Stimulated activated naive B cell treated with anti-CD40 and anti-IgM and Interleukin-4, amounts not matched to agents 10 μg/mL and 1 μg/mL and 100 μg/mL, for 72 hours (primary cell): ENCODE measurements at places on chromosomes 1 and 21.

- no peak for DNase-seq
These were observed 4.5 kb upstream of the CRABP2 start for GRCh38 chr1:156709757-156710489.

- no peak for DNase-seq
These were observed 43.4 kb upstream of the KAZN start for GRCh38 chr1:14555091-14555490.

- DNase-seq, result no peak
These were observed 253.6 kb upstream of the IRF2BP2 start for GRCh38 chr1:234863551-234863971.

GRCh38 chr1:80181418-80181817 is 1174.9 kb upstream of the ADGRL4 start:
- no peak for DNase-seq

DNA sequence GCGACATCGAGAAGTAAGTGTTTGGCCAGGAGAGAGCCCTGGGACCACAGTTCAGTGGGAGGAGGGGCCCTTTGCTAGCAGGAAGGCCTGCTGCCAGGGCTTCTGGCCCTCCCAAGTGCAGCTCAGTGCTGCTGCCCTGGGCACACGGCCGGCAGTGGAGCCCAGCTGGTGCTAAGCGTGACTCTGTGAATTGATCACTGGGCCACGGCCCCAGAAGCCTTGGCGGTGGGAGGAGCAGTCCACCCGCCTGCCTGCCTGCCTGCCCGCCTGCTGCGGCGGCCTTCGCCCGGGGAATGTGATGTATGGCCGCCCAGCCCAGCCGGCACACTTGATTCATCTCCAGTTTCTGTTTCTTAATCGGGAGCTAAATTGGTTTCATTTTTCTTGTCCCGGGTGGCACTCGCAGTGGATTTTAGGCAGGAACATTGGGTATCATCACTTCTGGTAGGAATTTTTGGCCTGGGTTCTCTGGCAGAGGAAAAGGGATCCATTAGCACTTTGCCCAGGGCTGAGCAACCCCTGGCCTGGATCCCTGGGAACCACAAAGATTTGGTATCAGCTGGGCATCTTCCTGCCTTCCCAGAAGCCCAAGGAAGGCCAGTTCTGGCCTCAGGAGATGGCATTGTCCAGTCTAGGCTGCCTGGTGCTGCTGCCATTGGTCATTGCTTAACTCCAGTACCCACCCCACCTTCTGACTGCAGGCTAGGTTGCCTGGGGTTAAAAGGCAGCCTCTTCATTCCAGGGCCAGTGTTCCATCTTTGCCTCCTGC is 28.6 kb downstream of the TMEM53 start:
- no peak for DNase-seq

GRCh38 chr1:27503033-27503432 is 13.1 kb upstream of the WASF2 start:
- DNase-seq, result no peak

GRCh38 chr1:163834778-163835177 is 513.0 kb downstream of the NUF2 start:
- no peak for DNase-seq

- no peak for DNase-seq
These were observed 463.5 kb downstream of the SMYD3 start for GRCh38 chr1:246043556-246043955.

- no peak for DNase-seq
These were observed 588.1 kb upstream of the BRINP3 start for GRCh38 chr1:191065771-191066170.

DNA sequence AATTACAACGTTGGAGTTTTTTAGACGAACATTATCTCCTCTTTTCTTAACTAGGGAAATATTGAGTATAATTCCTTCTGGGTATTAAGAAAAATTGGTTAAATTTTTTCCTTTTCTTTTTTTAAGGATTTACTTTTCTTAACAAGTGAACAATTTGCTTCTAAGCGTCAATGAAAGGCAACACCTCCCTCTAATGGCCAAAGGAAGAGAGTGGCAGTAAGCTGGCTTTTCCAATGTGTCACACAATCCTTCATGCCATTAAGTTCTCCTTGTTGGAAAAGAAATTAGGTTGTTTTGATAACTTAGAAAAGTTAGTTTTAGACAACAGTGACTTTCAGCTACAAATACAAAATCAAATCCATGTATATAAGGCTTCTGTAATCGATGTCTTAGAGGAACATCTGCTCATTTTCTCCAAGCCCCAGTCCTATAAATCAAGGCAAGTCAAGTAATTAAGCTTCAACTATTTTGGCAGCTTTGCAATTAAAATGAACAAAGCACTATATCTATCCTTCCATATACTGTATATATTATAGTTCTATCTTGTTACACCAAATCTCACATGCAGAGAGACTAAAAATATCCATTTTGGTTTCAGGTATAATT is 62.8 kb downstream of the EDEM3 start:
- no peak for DNase-seq

- DNase-seq, result no peak
These were observed 40.4 kb downstream of the ITPKB start for GRCh38 chr1:226698659-226699058.

DNA sequence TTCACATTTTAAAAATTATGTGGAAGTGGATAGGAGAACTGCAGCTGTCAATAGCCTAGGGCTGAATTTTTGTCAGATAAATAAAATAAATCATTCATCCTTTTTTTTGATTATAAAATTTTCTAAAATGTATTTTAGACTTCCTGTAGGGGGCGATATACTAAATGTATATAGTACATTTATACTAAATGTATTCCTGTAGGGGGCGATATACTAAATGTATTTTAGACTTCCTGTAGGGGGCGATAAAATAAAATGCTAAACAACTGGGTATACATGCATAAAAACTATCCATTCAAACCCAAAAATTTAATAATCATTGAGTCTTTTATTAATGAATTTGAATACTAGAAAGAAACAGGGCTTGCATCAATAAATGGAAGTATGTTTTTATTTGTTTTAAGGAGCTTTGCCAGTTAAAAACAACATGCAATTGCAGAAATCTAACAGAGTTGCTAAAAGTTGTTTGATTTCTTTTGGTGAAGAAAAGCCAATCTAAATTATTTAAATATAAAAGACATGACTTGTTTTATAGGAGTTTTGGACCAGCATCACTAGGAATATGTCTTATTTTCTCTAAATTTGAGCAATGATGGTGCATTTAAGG is 31.4 kb downstream of the CLCA1 start:
- no peak for DNase-seq

GRCh38 chr21:44865561-44866280 is 7.8 kb downstream of the PTTG1IP start:
- DNase-seq, result peak; percentile 72

DNA sequence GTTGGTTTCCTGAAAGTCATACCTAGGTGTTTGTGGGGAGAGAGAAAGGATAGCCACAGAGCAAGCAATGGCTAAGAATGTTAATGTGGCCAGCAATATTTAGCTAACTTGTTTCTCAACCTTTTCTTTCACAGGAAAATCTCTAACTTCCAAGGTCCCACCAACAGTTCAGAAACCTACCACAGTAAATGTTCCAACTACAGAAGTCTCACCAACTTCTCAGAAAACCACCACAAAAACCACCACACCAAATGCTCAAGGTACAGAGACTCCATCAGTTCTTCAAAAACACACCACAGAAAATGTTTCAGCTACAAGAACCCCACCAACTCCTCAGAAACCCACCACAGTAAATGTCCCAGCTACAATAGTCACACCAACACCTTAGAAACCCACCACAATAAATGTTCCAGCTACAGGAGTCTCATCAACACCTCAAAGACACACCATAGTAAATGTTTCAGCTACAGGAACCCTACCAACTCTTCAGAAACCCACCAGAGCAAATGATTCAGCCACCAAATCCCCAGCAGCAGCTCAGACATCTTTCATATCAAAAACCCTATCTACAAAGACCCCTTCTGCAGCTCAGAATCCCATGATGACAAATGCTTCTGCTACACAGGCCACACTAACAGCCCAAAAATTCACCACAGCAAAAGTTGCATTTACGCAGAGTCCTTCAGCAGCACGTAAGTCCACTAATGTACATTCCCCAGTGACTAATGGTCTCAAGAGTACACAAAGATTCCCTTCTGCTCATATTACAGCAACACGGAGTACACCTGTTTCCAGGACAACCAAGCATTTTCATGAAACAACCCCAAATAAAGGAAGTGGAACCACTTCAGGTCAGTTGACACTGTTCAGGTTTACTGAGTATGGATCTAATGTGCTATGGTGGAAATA is 15.3 kb downstream of the CD55 start:
- peak; percentile 68 for DNase-seq

DNA sequence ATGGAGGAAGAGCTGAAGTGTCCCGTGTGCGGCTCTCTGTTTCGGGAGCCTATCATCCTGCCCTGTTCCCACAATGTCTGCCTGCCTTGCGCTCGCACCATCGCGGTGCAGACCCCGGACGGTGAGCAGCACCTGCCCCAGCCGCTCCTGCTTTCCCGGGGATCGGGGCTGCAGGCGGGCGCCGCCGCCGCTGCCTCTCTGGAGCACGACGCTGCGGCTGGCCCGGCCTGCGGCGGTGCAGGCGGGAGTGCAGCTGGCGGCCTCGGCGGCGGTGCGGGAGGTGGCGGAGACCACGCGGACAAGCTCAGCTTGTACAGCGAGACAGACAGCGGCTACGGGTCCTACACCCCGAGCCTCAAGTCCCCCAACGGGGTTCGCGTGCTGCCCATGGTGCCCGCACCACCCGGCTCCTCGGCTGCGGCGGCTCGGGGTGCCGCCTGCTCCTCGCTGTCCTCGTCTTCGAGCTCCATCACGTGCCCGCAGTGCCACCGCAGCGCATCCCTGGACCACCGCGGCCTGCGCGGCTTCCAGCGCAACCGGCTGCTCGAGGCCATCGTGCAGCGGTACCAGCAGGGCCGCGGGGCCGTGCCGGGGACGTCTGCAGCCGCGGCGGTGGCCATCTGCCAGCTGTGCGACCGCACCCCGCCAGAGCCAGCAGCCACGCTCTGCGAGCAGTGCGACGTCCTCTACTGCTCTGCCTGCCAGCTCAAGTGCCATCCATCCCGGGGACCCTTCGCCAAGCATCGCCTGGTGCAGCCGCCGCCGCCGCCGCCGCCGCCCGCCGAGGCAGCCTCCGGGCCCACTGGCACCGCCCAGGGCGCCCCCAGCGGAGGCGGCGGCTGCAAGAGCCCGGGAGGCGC is 1.3 kb downstream of the TRIM67 start:
- no peak for DNase-seq

GRCh38 chr1:67169496-67169895 is 3.2 kb downstream of the IL23R start:
- no peak for DNase-seq

DNA sequence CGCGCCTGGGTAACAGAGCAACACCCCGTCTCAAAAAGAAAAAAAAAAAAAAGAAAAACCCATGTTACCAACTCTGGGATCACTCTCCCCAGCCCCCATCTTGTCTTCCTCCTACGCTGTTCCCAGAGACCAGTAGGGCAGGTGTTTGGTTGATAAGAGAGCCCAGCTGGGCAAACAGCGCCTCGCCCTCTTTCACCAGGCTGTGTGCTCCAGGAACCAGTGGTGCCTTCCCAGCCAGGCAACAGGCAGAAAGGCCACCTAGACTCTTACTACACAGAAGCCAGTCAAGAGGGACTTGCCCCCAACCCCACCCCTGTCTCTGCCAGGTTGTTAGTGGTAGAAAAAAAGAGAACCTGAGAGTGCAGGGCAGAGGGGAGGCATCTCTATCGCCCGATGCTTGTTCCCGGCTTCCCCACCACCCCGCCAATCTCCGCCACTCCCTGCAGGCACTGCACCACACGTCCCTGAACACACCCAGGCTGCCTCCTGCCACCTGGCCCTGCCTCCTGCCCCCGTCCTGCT is 14.0 kb upstream of the CTRC start:
- no peak for DNase-seq

DNA sequence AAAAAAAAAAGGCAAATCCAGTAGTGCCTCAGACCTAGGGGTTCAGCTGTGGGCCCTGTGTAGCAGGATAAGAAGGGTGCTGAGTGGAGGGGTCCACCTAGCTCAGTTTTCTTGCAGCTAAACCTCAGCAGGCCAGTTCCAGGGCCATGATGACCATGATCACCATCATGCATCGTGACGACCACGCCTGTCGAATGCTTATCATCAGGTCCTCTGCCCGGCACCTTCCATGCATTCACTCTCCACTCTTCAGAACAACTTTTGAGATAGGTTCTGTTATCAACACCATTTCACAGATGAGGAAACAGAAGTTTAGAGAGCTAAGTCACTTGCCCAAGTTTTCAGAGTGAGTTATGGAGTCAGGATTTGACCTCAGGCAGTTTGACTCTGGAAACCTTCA is 54.9 kb downstream of the ACBD3 start:
- DNase-seq, result no peak

GRCh38 chr1:247054992-247055415 is 23.6 kb downstream of the ZNF670 start:
- DNase-seq, result no peak

GRCh38 chr1:216247937-216248336 is 175.3 kb downstream of the USH2A start:
- no peak for DNase-seq

- no peak for DNase-seq
These were observed 636 bp upstream of the CAMK2N1 start for GRCh38 chr1:20486457-20487235.

GRCh38 chr1:155966135-155966534 is 12.2 kb downstream of the ARHGEF2 start:
- no peak for DNase-seq

GRCh38 chr1:198175423-198176170 is 18.8 kb downstream of the NEK7 start:
- DNase-seq, result no peak

DNA sequence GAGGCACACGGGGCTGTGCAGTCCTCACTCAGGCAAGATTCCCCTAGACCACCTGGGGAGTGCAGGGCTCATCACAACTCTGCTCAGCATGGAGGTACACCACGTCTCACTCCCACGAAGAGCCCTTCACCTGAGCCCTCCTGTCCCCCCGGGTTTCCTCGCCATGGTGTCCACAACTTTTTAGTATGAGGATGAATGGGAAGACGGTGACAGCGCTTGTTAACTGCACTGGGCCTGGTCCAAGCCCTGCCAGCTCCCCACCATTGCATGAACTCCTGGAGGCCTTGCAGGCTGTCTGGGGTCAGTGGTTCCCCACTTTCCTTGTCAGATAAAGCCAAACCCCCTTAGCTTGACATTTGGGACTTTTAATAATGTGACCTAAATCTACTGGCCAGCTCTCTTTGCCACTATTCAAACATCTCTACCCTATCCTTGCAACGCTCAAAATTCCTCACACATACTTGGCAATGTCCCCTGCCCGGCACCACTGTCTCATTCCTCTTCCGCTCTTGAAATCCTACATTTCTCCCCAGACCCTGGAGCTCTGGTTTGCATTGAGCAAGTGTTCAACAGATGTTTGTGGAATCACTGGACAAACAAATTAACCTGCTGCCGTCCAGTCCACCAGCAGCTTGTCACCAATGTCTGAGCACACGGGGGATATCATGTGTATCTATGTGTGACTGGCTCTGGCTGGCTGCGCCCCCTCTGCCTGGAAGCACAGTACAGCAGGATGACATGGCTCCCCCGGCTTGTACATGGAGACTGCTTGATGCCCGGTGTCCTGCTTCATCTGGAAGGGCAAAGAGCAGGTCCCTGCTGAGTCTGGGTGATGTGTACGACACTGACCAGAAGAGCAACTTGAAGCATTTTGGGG is 11.2 kb downstream of the TMEM9 start:
- no peak for DNase-seq
